Activated CD4-positive, alpha-beta T cell treated with anti-CD3 and anti-CD28 coated beads for 1 hour (primary cell): ENCODE measurements at places on chromosomes 2 and 18.

DNA sequence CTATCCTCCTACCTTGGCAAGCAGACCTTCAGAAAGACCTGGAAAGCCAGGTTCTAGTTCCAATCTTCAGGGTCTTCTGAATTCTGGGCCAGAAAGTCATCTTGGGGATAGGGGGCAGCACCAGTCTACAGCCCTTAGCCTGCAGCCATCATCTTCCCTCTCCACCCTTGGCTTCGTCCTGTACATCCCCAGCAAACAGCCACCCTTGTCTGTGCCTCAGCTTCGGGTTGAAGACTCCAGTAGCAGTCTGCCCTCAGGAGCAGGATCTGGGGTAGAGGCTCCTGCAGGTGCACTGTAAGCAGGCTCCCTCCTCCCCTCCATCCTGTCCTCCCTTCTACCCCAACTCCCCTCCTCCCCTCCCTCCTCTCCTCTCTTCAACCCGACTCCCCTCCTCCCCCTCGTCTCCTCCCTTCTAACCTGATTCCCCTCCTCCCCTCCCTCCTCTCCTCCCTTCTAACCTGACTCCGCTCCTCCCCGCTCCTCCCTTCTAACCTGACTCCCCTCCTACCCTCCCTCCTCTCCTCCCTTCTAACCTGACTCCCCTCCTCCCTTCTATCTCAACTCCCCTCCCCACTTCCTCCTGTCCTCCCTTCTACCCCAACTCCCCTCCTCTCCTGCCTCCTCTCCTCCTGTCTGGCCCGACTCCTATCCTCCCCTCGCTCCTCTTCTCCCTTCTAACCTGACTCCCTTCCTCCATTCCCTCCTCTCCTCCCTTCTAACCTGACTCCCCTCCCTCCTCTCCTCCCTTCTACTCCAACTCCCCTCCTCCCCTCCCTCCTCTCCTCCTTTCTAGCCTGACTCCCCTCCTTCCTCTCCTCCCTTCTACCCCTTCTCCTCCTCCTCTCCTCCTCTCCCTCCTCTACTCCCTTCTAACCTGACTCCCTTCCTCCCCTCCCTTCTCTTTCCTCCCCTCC is 90.1 kb upstream of the SMAD2 start:
- DNase-seq: no peak

DNA sequence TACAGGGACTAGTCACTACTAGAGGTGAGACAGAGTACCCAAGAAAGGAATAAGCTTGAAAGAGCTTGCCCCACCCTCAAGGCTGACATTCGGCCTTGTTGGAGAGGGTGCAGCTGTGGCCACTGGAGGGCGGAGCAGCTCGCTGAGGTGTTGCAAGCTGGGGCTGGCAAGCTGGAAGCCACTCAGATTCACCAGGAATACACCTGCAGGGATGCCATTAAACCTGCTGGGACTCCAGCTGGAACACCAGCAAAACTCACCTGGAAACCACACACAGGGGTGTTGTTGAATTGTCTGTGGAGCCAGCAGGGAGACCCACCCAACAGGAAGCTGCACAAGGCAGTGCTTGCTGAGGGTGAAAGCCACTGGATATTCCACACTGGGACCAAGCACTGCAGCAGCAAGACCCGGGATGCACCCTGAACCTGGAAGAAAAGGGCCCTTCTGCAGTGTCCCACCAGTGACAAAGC is 26.1 kb downstream of the KCTD18 start:
- no peak for DNase-seq

DNA sequence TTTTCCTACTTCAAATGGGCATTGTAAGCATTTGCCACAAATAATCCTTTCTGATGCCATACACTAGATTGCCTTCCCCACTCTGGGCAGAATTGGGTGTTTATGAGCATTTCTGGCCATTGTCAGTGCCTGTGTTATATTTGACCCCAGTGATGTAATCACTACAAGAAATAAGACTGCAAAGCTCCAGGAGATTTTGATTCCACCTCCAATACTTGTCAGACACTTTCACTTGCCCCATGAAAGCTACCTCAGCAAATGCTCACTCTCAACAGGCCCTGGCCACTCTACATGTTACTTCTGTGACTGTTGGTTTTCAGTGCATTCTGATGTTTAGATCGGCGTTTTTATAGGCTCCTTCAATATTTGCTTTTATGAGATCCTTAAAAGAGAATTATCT is 135.1 kb downstream of the GFPT1 start:
- no peak for DNase-seq

GRCh38 chr18:13242797-13243196 is 24.2 kb downstream of the LDLRAD4 start:
- DNase-seq: no peak
